NCI-H345 (cell line): ENCODE measurements at places on chromosomes 3 and 15.

DNA sequence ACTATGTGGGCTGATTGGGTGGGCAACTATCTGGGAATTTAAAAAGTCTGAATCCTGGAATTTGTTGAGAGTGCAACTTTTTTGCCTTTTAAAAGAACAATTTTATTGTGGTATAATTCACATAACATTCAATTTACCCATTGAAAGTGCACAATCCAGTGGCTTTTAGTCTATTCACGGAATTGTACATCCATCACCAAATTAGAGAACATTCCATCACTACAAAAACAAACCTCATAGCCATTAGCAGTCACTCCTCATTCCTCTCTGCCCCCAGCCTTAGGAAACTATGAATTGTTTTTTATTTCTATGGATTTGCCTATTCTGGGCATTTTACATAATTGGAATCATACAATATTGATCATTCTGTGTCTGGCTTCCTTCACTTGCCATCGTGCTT, 101.8 kb upstream of the ALDH1A3 start:
- no peak for DNase-seq

- no peak for DNase-seq
Observed at GRCh38 chr3:177295116-177295515, 97.8 kb upstream of the TBL1XR1 start.

DNA sequence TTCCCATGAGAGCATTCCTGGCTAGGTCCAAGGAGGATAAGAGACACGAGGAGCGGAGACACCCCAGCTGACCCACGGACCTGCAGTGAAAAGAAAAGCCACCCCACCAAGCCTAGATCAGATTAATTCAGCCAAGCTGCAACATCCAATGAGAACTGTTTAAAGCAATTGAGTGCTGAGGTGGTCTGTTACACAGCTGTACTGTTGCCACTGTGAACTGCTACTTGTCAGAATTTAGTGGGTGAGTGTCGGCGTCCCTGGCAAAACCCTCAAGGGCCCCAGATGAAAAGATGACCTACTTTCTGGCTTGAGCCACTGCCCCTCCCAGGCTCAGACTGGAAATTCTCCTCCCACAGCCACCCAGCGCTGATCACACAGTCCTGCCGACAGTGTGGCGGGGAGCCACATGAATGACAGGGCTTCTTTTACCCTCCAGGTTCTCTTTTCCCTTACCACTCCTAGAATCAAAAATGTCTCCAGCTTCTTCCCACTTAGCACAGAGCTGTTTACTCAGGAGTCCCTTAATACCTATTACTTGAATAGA, 26.4 kb upstream of the KBTBD12 start:
- no peak for DNase-seq

DNA sequence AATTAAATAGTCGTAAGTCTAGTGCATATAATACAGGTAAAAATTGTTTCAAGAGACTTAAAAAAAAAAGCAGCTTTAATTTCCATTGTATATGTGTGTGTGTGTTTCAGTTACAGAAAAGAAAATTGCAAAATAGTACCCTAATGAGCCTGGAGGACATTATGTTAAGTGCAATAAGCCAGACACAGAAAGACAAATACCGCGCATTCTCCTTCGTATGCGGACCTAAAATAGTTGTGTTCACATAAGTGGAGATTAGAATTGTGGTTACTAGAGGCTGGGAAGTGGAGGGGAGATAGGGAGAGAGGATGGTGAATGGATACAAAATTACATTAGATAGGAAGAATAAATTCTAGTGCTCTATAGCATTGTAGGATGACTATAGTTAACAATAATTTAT, 3.6 kb downstream of the MESD start:
- DNase-seq, result no peak

- DNase-seq, result no peak
Observed at GRCh38 chr15:27906802-27907201, 192.3 kb downstream of the OCA2 start.

DNA sequence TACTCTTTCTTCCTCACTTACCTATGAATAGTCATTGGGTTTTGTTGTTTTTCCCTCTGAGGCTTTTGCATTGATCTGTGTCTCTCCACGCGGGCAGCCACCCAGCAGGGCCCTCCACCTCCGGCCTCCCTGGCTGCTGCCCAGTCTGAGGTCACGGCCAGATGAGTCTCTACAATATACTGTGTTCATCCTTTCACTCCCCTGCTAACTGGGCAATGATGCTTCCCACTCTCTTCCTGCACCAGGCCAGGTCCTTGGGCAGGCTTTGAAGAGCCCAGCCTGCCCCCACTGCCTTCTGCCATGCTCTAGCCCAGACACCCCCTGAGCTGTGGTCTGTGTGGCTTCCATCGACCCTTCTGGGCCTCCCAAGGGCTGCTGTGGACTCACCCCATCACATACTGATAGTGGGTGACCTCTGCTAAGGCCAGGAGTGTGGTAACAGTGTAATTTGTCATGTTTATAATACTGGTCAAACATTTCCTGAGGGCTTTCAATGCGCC, 18.0 kb downstream of the PDIA5 start:
- no peak for DNase-seq

DNA sequence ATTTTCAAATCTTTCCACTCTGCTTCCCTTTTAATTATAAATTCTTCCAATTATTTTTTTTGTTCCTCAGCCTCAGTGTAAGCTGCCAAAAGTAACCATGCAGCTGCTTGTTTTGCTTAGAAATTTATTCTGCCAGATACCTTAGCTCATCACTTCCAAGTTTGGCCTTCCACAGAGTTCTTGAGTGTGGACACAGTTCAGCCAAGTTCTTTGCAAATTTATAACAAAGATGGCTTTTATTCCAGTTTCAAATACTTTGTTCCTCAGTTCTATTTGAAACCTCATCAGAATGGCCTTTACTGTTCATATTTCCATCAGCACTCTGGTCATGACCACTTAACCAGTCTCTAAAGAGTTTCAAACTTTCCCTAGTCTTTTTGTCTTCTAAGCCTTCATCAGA, 10.3 kb downstream of the RTP1 start:
- DNase-seq, result no peak

GRCh38 chr3:123546133-123546755, 38.6 kb downstream of the HACD2 start:
- DNase-seq, result no peak

- no peak for DNase-seq
Observed at GRCh38 chr3:134320749-134321148, 53.5 kb downstream of the AMOTL2 start.

- DNase-seq, result no peak
Observed at GRCh38 chr15:50163719-50164410, 18.1 kb upstream of the SLC27A2 start.
